Left kidney (tissue), 8 donors: ENCODE measurements at places on chromosomes 2 and 18. TPM values are rescaled to one million over a fixed set of nuclear protein-coding genes. Genes with fewer than 3 reads are reported as not detected.

The EFEMP1 gene
- 111 TPM for polyA plus RNA-seq

The CFC1 gene
- not detected for polyA plus RNA-seq

The CD8A gene
- polyA plus RNA-seq, result 0.25 TPM

The PSTPIP2 gene
- 17.1 TPM for polyA plus RNA-seq

The CRACDL gene
- polyA plus RNA-seq, result 2.5 TPM

The GAD1 gene
- polyA plus RNA-seq, result 1.4 TPM

The GALNT1 gene
- 73.8 TPM for polyA plus RNA-seq

The ADD2 gene
- 6.0 TPM for polyA plus RNA-seq

The RPL37A gene
- polyA plus RNA-seq, result 1,889 TPM

The SERPINB12 gene
- polyA plus RNA-seq, result not detected

The GPR45 gene
- polyA plus RNA-seq, result not detected

The NR4A2 gene
- polyA plus RNA-seq, result 0.42 TPM

The NDC80 gene
- polyA plus RNA-seq, result 43.4 TPM

The CSRNP3 gene
- polyA plus RNA-seq, result 11.0 TPM

The STON1 gene
- polyA plus RNA-seq, result 39.3 TPM

The ICOS gene
- polyA plus RNA-seq, result not detected

The SERPINB3 gene
- polyA plus RNA-seq, result 0.12 TPM

The TAF4B gene
- 5.6 TPM for polyA plus RNA-seq

The STAT4 gene
- 11.4 TPM for polyA plus RNA-seq

The EFR3B gene
- polyA plus RNA-seq, result 9.9 TPM

The PPM1B gene
- 91.1 TPM for polyA plus RNA-seq

The RNF181 gene
- 121 TPM for polyA plus RNA-seq

The SPAST gene
- 36.5 TPM for polyA plus RNA-seq

The C2orf80 gene
- polyA plus RNA-seq, result 0.25 TPM

The GALNT5 gene
- polyA plus RNA-seq, result 0.70 TPM

The TLX2 gene
- polyA plus RNA-seq, result 0.07 TPM

The FMNL2 gene
- 134 TPM for polyA plus RNA-seq

The SULT1C4 gene
- 51.7 TPM for polyA plus RNA-seq

The PCBP1 gene
- 246 TPM for polyA plus RNA-seq

The RUFY4 gene
- polyA plus RNA-seq, result 0.32 TPM

The RNU2-63P gene
- polyA plus RNA-seq, result not detected

The FTCDNL1 gene
- 1.2 TPM for polyA plus RNA-seq

The LHCGR gene
- 0.37 TPM for polyA plus RNA-seq

The KCNG3 gene
- polyA plus RNA-seq, result 1.1 TPM

The KLHL14 gene
- polyA plus RNA-seq, result 33.1 TPM

The EGR4 gene
- not detected for polyA plus RNA-seq

The VWA3B gene
- 0.80 TPM for polyA plus RNA-seq

The EIF2AK3 gene
- polyA plus RNA-seq, result 28.0 TPM

The ACVR1C gene
- 0.23 TPM for polyA plus RNA-seq

The CREG2 gene
- polyA plus RNA-seq, result 0.65 TPM

The MAPRE3 gene
- 12.2 TPM for polyA plus RNA-seq

The SOCS6 gene
- polyA plus RNA-seq, result 34.0 TPM

The ZNF519 gene
- 22.9 TPM for polyA plus RNA-seq

The WNT10A gene
- 0.45 TPM for polyA plus RNA-seq

The SP3 gene
- 129 TPM for polyA plus RNA-seq

The LIPG gene
- 63.6 TPM for polyA plus RNA-seq

The CHPF gene
- 20.3 TPM for polyA plus RNA-seq

The RAMP1 gene
- 2.5 TPM for polyA plus RNA-seq

The CABYR gene
- 13.0 TPM for polyA plus RNA-seq

The REG3A gene
- polyA plus RNA-seq, result not detected

The TTC27 gene
- polyA plus RNA-seq, result 17.8 TPM

The TMEM198 gene
- 2.5 TPM for polyA plus RNA-seq

The C2orf78 gene
- not detected for polyA plus RNA-seq

The ALPI gene
- polyA plus RNA-seq, result 0.10 TPM

The MRPL44 gene
- 37.3 TPM for polyA plus RNA-seq

The CXCR4 gene
- polyA plus RNA-seq, result 45.7 TPM

The COL3A1 gene
- polyA plus RNA-seq, result 914 TPM

The FOXI3 gene
- polyA plus RNA-seq, result 0.22 TPM
